Right forelimb (tissue), 1 donor: ENCODE measurements at places on chromosomes 7 and 10.

DNA sequence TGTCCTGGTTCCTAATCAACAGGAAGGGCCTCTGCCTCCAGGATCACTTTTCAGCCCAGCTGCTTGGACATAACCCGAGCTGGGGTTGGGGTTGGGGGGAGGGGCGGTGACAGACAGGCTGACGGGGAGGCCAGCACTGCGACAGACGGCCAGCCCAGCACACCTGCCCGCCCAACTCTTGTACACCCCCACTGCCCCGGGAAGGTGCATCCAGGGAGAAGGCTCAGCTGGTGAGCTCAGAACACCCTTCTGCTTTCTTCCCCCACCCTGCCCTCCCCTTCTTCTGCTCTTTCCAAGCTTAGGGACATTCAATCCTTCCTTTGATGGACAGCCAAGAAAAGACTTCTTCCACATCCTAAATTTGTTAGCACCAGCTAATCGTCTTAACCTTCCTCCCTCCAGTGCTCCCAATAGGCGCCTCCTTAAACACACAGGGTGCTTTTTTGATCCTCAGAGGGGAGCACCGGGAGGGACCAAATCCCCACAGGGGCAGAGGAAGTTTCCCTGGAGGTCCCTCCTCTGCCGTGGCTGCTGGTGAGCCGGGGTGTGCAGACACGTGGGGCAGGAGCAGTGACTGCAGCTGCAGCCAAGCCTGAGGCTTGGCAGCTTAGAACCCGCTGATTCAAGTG is 44.7 kb downstream of the COL13A1 start:
- DNase-seq, result no peak

DNA sequence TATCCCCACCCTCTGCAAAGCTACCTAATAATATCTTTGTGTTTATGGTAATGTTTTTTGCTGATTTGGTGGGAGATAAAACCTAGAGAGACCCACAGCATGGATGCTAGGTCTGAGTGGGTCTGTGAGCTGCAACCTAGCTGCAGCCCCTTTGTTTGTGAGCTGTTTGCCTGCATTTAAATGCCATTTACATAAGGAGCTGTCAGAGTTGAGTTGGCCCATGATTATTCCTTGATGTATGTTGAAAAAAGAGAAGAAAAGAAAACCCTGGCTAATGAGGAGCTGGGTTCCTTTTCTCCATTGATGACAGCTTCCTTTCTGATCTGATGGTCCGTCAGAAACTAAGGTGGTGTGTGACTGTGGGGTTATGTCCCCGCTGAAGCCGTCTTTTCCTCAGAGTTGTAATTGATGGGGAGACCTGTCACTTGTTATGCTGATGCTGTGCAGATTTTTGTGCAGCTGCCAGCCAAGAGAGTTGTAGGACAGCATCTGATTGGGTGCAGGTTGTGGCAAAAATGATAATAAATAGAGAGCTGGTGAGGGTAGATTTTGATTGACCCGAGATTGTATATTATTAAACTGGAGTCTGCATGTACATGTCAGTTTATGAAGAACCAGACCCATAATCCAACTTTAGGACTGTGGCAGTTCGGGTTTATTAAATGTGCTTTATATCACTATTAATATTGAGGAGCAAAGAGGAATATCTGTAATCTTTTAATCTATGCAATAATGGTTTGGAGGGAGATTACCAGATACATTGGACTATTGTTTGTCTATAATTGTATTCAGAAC is 219.8 kb downstream of the AUTS2 start:
- DNase-seq, result no peak

DNA sequence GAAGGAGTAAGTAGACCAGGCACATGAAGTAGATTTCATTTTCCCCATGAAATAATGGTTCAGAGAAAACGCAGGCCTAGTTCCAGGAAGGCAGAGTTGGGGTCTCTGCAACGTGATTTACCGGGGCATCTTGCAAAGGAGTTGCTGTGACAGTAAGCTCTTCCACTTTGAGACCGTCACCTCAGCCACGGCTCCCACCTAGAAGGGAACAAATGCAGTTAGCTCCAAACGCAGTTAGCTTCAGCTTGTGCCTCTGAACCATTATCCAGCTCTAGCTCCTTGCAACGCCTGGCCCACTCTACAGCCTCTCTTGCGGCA is 7.0 kb upstream of the MYO1G start:
- DNase-seq, result no peak

GRCh38 chr10:60821656-60822055 is 43.4 kb downstream of the CDK1 start:
- DNase-seq, result no peak

- DNase-seq, result no peak
Observed at GRCh38 chr7:149569726-149570422, 72.3 kb upstream of the ZNF746 start.

GRCh38 chr10:42242135-42242805 is 396.1 kb downstream of the ZNF33B start:
- no peak for DNase-seq

DNA sequence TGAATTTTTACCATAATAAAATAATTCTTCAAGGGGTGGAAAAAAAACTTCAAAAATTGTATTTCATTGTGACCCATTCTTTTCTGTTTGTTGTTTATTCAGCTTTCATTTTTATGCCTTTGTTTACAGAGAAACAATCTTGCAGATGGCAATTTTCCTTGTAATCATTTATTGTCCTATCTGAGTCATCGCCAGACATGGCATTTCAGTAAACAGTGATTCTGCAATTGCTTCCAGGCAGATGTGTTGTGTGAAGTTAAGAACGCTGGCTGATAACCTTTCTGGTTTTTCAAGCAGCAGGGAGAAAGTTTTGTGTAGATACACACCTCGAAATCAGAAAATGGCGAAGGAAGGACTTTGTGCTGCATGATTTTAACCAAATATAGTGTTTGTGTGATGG is 80.7 kb upstream of the RPA3 start:
- no peak for DNase-seq

- no peak for DNase-seq
Observed at GRCh38 chr10:130761788-130762301, 549.7 kb downstream of the TCERG1L start.

GRCh38 chr7:156751319-156751718 is 110.7 kb downstream of the RNF32 start:
- no peak for DNase-seq
